Kidney (tissue), 22 donors: ENCODE measurements at places on chromosomes 12 and 14. TPM values are rescaled to one million over a fixed set of nuclear protein-coding genes. Genes with fewer than 3 reads are reported as not detected.
A peak's percentile ranks its signal among the peaks of the same experiment; 100 is the strongest.

The SPIC gene
- 0.44 TPM for total RNA-seq

The AKAP6 gene
- total RNA-seq, result 10.5 TPM

The PELI2 gene
- 27.6 TPM for total RNA-seq

The B3GNT4 gene
- total RNA-seq, result 0.35 TPM

The NFE2 gene
- 1.6 TPM for total RNA-seq

The FAM90A1 gene
- total RNA-seq, result 0.54 TPM

The KCNC2 gene
- not detected for total RNA-seq

The SLC5A8 gene
- total RNA-seq, result 1.6 TPM

The PPFIA2 gene
- 9.4 TPM for total RNA-seq

- no peak for DNase-seq
- H3K4me1 ChIP-seq, result no peaks in the 10 kb centered on the region
- H3K27me3 ChIP-seq, result no peaks in the 10 kb centered on the region
- H3K36me3 ChIP-seq, result no peaks in the 10 kb centered on the region
Observed at GRCh38 chr12:52043386-52044212, 7.6 kb upstream of the NR4A1 start.

- no peaks in the 10 kb centered on the region for H3K27me3 ChIP-seq
- DNase-seq, result no peak
- no peaks in the 10 kb centered on the region for H3K4me1 ChIP-seq
- no peak overlapping the region for H3K27ac ChIP-seq
Observed at GRCh38 chr12:96486751-96487613, 2.4 kb upstream of the CFAP54 start.

- no peak overlapping the region for H3K4me3 ChIP-seq
- DNase-seq, result no peak
- no peak overlapping the region for H3K27ac ChIP-seq
- peaks cover 3% of the 10 kb centered on the region for H3K4me1 ChIP-seq
- no peaks in the 10 kb centered on the region for H3K27me3 ChIP-seq
- H3K36me3 ChIP-seq, result peaks cover 4% of the 10 kb centered on the region
Observed at GRCh38 chr14:50768680-50769079, 62.3 kb downstream of the NIN start.

DNA sequence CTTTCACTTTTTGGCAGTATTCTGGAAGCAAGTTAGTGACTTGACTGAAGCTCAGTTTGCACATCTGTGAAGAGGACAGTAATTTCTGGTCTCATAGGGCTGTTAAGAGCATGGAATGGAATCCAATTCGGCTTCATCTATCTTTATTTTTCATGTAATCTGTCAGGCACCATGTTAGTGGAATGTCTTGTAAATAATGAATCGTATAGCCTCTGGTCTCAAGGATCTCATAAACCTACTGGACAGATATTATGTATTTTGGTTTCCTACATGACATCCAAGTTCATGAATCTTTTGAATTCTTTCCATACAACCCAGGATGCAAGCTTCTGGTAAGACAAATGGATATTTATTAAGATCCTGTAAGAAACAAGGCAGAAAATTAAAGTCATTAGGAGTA, 24.0 kb downstream of the TMTC2 start:
- no peak overlapping the region for H3K4me3 ChIP-seq
- no peaks in the 10 kb centered on the region for H3K27me3 ChIP-seq
- no peak for DNase-seq
- no peaks in the 10 kb centered on the region for H3K36me3 ChIP-seq
- H3K4me1 ChIP-seq, result no peaks in the 10 kb centered on the region
- no peak overlapping the region for H3K27ac ChIP-seq

- no peaks in the 10 kb centered on the region for H3K36me3 ChIP-seq
- H3K4me3 ChIP-seq, result no peak overlapping the region
- H3K27me3 ChIP-seq, result no peaks in the 10 kb centered on the region
- no peak overlapping the region for H3K27ac ChIP-seq
Observed at GRCh38 chr12:108237272-108237671, 101.8 kb downstream of the CMKLR1 start.

DNA sequence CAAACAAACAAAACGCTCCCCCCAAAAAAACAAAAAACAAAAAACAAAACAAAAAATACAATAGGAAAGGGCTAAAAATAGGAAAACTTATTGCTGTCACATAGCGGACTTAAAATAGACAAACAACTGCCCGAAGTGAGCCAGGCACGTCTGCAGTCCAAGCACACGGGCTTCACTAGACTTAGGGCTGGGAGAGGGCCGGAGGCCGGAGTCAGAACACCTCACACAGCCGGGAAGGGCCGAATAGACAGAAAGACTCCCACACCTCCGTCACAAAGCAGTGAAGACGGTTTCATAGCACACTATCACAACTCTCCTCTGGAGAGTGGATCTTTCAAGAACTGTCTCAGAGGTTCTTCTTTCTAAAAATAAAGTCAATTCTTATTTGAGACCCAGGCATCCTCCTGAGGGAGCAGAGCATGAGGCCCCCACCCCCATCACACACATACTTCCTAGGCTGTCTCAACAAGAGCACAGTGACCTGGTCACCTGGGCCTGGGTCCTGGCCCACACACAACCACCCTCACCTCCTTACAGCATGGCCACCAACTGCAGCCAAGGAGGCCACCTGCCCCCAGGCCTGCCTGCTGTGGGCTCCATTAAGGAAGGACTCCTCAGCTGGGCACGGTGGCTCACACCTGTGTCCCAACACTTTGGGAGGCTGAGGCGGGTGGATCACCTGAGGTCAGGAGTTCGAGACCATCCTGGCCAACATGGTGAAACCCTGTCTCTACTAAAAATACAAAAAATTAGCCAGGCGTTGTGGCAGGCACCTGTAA, 6.7 kb downstream of the BAG5 start:
- no peak overlapping the region for H3K27ac ChIP-seq
- H3K36me3 ChIP-seq, result peaks cover 7% of the 10 kb centered on the region
- H3K4me3 ChIP-seq, result no peak overlapping the region
- no peaks in the 10 kb centered on the region for H3K27me3 ChIP-seq
- H3K4me1 ChIP-seq, result peaks cover 13% of the 10 kb centered on the region

GRCh38 chr12:132695431-132695830, 8.0 kb downstream of the PXMP2 start:
- no peaks in the 10 kb centered on the region for H3K27me3 ChIP-seq
- H3K36me3 ChIP-seq, result no peaks in the 10 kb centered on the region
- no peak for DNase-seq

GRCh38 chr12:46167412-46167811, 101.4 kb downstream of the SLC38A1 start:
- no peaks in the 10 kb centered on the region for H3K4me1 ChIP-seq
- DNase-seq, result no peak
- no peaks in the 10 kb centered on the region for H3K36me3 ChIP-seq
- no peaks in the 10 kb centered on the region for H3K27me3 ChIP-seq
- no peak overlapping the region for H3K4me3 ChIP-seq

DNA sequence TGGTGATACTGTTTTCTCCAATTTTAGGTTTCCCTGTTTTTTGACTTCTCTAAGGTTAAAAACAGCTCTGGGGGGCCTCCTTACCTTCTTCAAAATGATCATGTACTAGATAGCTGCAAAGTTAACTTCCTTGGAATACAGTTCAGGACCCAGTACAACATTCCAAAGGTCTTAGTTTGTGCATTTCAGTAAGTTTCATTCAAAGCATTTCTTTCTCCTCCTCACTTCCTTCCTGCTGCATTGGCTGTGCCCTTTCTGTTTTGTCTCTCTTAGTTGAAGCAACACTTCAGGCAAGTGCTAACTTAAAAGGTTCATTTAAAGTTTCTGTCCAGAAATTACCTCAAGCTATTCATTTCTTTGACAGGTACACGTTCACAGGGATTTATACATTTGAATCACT, 95.7 kb downstream of the SCN8A start:
- no peaks in the 10 kb centered on the region for H3K36me3 ChIP-seq
- no peak overlapping the region for H3K4me3 ChIP-seq
- H3K27me3 ChIP-seq, result no peaks in the 10 kb centered on the region
- no peaks in the 10 kb centered on the region for H3K4me1 ChIP-seq

DNA sequence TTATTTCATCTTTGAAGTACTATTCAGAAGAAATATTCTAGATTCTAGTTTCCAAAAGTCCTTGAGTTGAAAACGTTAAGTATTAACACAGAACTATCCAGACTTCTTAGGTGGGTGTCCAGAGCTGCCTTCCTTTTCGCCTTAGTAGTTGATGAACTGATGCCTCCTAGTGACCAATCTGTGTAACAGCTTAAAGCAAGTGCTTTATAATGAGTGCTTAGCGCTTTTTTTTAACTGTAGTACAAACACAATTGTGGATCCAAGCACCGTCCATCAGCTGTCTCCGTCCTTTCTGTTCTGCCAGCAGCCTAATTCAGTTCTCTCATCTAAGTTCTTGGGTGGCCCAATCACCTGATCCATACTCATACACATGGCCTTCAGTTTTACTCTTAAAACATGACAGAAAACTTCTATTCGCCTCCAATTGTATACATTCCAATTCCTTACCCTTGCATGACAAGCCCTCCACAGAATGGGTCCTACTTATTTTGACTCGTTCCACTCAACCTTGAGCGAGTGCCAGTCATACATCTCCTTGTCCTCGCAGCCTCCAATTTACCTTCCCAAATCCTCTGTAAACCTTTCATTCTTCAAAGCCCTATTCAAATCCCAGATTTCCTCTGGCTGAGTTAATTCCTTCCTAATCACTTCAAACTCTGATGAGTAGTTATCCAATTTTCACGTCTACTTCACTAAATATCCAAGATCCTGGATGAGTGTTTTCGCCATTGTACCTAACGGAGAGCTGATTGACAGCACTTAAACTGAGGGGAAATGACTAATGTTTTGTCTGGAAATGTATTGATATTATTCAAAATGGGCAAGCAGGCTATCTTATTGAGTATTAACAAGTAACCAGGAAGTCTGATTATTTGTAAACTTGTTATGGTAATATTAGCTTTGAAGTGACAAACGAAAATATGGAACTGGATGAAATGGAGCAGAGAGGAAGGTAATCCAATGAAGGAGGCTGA, 5.8 kb upstream of the PHLDA1 start:
- H3K27ac ChIP-seq, result no peak overlapping the region
- no peak overlapping the region for H3K4me3 ChIP-seq
- H3K27me3 ChIP-seq, result no peaks in the 10 kb centered on the region
- DNase-seq, result peak; percentile 91
- H3K36me3 ChIP-seq, result no peaks in the 10 kb centered on the region

- DNase-seq, result no peak
- no peaks in the 10 kb centered on the region for H3K36me3 ChIP-seq
- H3K4me3 ChIP-seq, result no peak overlapping the region
- H3K27me3 ChIP-seq, result no peaks in the 10 kb centered on the region
Observed at GRCh38 chr14:50022661-50023060, 93.7 kb downstream of the VCPKMT start.

DNA sequence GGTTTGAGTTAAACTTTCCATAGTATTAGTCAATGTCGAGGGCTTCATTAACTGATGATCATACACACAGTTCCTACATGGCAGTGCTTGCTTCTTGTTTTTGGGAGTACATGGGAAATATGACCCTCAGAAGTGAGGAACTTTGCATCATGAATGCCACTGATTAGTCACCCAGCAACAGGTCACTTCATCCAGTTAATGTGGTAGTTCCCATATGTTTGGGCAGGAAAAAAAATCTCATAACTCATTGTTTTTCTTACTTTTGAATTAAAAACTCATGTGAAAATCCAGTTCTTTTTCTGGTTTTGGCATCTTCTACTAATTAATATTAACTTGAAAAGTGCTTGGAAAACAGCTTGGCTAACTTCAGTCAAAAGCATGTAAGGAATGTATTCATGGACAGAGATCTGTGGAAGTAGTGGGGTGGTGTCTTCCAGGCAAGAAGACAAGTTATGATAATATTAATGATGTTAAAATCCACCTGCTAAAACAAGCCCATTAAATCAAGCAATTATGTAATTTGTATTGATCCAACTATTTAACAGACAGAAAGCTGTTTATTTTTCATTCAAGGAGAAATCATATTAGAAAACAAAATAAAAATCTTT, 309.1 kb upstream of the NAV3 start:
- H3K27ac ChIP-seq, result no peak overlapping the region
- peak; percentile 4 for DNase-seq
- no peaks in the 10 kb centered on the region for H3K4me1 ChIP-seq
- H3K27me3 ChIP-seq, result no peaks in the 10 kb centered on the region
- H3K36me3 ChIP-seq, result no peaks in the 10 kb centered on the region

GRCh38 chr12:90841336-90841735, 113.6 kb downstream of the CCER1 start:
- H3K27ac ChIP-seq, result no peak overlapping the region
- no peaks in the 10 kb centered on the region for H3K36me3 ChIP-seq
- H3K4me1 ChIP-seq, result no peaks in the 10 kb centered on the region
- H3K27me3 ChIP-seq, result no peaks in the 10 kb centered on the region
- DNase-seq, result no peak
- H3K4me3 ChIP-seq, result no peak overlapping the region

- DNase-seq, result no peak
- H3K27ac ChIP-seq, result no peak overlapping the region
- no peaks in the 10 kb centered on the region for H3K27me3 ChIP-seq
- peaks cover 2% of the 10 kb centered on the region for H3K4me1 ChIP-seq
Observed at GRCh38 chr14:64640839-64641238, 63.4 kb upstream of the PLEKHG3 start.

DNA sequence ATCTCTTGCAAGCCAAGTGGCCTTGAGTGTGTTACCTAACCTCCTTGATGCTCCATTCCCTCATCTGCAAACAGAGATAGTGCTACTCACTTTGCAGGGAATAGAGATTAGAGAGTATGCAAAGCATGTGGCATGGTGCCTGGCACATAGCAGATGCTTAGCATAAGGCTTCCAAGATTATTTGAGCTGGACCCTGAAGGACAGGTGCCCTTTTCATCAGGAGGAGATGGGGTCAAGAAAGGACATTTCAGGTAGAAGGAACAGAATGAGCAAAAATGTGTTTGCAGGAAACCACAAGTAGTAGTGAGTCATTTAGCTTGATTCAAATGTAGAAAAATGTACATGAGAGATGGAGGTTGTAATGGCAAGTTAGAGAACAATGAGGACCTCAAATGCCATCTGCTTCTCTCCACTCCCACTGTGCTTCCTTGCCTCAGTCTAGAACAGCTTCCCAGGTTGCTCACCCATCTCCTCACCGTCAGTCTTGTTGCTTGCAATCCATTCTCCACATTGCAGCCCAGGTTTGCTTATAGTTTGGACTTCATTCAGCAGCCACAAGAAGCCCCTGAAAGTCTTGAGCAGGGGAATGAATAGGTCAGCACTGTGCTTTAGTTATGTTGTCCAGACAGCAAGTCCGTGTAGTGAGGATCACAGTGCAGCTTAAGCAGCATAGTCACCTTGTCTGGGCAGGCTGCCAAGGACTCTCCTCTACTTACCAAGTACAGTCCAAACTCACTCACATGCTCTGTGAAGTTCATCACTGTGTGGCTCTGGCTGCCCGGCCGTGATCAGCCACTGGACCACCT, 536.3 kb upstream of the CCDC196 start:
- H3K27me3 ChIP-seq, result no peaks in the 10 kb centered on the region
- H3K4me3 ChIP-seq, result no peak overlapping the region
- DNase-seq, result no peak
- H3K27ac ChIP-seq, result no peak overlapping the region

- H3K4me3 ChIP-seq, result no peak overlapping the region
- H3K27me3 ChIP-seq, result no peaks in the 10 kb centered on the region
- no peaks in the 10 kb centered on the region for H3K4me1 ChIP-seq
- no peak for DNase-seq
- H3K36me3 ChIP-seq, result no peaks in the 10 kb centered on the region
Observed at GRCh38 chr14:67524634-67524963, 8.5 kb upstream of the PLEKHH1 start.
